Mucosa of descending colon (tissue), 3 donors: ENCODE measurements at places on chromosomes 6 and 20. TPM values are rescaled to one million over a fixed set of nuclear protein-coding genes. Genes with fewer than 3 reads are reported as not detected.

C20orf144 gene
- total RNA-seq, result not detected

BHLHE23 gene
- total RNA-seq, result not detected

THBS2 gene
- 39.1 TPM for total RNA-seq

SYCP2 gene
- 1.3 TPM for total RNA-seq

LY6G6F gene
- total RNA-seq, result not detected

CPXM1 gene
- total RNA-seq, result not detected

MYL9 gene
- 259 TPM for total RNA-seq

KIF25 gene
- 1.1 TPM for total RNA-seq

- no peak for DNase-seq
Measured at GRCh38 chr6:6616656-6617055, 28.1 kb downstream of the LY86 start.

DNA sequence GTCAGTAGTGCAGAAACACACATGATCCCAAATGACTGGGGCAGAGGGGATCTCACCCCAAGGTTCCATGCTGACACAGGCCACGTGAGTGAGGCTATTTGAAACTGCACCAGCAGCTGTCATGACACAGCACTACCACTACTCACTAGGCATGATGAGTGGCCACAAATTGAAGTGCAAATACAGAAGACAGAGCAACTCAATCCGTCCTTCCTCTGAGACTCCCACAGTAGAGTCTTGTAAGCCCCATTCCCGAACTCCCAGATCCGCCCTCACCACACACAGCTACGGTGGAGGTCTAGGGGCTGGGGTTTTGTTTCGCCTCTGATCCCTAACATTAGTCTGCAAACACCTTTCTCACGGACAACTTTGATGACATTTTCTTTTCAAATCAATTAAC is 113.3 kb upstream of the NUP153 start:
- DNase-seq, result no peak

GRCh38 chr6:32803416-32803815 is 13.4 kb downstream of the HLA-DOB start:
- DNase-seq, result no peak
